RWPE1 (cell line): ENCODE measurements at places on chromosomes 6 and 20.

- no peak for DNase-seq
These were observed 10.9 kb downstream of the ARFGEF2 start for GRCh38 chr20:48932375-48932941.

- DNase-seq: no peak
These were observed 323.1 kb downstream of the TPBG start for GRCh38 chr6:82686719-82687118.

- DNase-seq: no peak
These were observed 744 bp downstream of the RIOK1 start for GRCh38 chr6:7390226-7390878.

- DNase-seq: no peak
These were observed 20.4 kb upstream of the FRMD1 start for GRCh38 chr6:168099201-168100010.

DNA sequence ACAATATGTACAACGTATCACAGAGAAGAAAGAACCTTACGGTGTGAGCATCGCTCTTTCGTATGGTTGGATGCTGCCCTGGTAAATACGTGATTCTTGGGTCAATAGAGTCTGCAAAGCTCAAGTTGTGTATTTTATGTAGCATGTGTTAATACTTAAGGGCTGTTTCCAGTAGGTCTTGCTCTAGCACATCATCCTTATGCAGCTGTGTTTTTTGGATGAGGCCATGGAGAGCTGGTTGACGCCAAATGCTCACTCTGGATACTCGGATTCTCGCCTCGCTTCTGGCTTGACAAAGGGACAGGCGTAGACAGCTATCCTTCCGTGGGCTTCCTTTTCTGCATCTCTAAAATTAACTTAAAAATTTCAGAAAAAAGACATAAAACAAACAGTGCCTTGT, 38.9 kb downstream of the SNRNP48 start:
- DNase-seq: no peak

DNA sequence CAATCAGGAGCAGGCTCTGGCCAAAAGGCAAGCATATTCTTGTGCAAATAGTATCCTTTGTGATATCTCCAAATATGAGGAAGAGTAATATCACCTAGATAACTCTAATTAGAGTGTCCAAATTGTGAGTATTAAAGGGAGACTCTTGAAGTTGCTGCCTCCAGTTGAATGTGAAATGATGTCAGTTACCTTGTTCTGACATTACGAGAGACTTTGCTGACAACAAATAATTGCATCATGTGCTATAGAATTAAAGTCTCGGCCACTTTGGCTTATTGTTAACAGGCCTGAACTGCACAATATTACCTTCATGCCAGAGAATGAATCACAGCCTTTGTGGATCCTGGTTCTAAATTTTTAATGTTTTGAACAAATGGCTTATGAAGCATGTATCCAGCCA, 106.5 kb downstream of the AIG1 start:
- DNase-seq: no peak

GRCh38 chr20:55471052-55472006, 534.0 kb downstream of the CBLN4 start:
- no peak for DNase-seq

- no peak for DNase-seq
These were observed 341.3 kb downstream of the FOXA2 start for GRCh38 chr20:22243067-22243466.

DNA sequence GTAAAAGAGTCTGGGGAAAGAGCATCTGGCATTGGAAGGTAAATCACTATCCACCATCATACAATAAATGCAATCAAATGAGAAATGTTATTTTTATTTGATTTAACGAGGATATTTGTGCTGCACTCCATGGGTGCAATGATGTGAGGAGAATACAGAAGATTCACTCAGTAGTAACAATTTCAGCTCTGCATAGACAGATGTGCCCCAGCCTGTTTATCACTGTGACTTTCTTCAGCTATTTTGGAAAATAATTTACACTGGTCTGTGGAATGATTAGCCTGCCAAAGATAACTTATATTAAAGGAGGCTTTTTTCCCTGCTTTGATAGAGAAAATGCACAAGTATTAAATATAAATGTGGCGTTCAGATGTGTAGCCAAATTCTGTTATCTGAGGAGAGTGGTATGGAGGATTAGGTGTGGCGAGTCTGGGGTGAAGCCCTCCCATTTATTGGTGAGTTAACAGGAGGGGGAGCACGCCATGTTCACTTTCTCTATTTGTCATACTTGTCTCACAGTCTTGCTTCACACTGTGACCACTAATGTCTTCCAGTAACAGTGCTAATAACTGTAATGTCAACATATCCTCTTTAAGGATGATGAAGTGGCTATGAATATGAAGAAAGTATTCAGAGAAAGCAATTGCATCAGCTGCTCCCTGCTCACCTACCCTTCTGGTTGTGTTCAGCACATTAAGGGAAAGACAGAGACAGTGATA, 645.6 kb downstream of the MMUT start:
- DNase-seq: no peak

DNA sequence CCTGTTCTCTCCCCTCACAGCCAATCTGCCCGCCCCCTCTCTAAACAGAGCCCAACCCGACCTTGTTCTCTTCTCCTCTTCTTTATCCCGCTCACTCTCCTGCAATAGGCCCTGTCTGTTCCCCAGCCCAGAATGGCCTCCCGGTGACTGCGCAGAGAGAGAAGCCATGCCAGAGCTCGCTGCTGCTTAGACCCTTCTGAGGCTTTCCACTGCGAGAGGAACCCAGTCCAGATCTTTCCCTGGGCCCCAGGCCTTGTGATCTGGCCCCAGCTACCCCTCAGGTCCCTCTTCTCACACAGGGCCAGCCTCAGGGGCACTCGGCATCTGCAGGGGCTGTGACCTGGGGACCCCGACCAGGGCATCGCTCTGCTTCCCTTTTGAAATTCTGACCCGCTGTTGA, 58.1 kb downstream of the TMEM242 start:
- no peak for DNase-seq

GRCh38 chr20:44336086-44336485, 757 bp upstream of the R3HDML start:
- no peak for DNase-seq

DNA sequence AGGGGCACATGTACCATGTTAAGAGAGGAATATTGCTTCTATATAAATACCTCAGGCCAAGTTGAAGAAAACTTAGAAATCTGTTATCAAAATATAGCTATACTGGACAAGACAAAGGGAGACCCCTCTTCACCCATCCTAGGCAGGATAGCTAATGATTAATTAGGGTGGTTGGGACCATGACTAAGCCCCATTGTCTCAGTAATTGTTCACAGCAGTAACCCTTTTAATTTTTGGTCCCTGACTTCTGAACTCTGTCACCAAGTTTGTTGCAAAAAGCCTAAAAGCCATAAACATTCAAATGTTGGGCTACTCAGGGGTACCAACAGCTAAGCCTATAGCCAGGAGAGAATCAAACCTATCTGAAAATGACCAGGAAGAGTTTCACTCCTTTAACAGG, 19.2 kb upstream of the BTN3A2 start:
- no peak for DNase-seq

DNA sequence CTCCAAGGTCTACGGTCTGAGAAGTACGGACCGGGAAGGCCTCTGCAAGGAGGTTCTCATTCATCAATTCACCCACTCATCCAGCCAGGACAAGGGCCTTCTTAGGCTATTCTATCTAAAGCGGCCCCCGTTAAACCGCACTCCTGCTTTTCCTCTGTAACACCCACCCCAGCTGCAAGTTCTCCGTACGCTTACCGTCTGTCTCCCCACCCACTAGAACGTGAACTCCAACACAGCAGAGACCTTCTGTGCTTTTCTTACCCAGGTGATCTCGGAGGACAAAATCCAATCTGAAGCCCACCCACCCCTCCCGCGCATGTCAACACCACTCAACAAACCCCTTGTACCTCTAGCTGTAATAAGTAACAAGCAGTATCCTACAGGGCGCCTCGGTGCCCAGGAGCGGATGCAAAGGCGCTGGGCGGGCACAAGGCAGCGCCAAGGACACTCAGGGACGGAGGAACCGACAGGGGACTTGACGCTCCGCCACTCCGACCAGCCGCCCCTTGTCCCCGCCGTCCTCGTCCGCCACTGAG, 351 bp downstream of the AURKA start:
- DNase-seq: no peak

DNA sequence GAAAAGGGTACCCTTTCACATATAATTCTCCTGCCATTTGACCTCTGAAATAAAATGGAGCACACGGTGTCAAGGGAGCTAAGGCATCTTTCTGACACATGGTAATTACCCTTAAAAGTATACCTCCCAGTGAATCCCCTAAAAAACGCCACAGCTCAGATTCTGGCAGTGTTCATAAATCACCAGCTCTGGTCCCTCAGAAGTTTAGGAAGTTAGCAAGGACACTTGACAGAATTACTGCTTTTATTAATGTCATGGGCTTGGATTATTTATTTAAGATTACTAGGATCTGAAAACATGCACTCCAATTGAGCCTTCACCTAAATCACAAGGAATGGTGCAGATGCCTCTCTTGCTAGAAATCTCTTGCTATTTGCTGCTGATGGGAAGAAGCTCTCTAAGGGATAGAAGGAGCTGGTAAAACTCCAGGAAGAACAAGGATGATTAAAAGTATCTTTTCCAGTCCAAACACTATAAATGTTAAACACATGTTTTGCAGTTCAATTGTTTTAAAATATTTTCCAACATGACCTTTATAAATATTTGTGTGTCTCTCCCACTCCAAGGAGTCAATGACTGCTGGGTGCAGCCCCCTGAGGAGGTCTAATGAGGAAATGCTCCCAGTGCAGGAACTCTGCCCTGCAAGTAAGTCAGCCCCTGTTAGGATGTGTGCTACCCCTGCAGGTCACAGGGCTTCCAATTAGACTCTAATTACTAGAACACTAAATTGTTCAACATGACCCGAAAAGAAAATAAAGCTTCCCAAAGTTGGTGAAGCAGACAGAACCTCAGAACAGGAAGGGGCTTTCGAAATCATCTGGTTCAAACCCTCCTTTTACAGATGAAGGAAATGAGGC, 230.3 kb downstream of the TFAP2A start:
- DNase-seq: no peak

DNA sequence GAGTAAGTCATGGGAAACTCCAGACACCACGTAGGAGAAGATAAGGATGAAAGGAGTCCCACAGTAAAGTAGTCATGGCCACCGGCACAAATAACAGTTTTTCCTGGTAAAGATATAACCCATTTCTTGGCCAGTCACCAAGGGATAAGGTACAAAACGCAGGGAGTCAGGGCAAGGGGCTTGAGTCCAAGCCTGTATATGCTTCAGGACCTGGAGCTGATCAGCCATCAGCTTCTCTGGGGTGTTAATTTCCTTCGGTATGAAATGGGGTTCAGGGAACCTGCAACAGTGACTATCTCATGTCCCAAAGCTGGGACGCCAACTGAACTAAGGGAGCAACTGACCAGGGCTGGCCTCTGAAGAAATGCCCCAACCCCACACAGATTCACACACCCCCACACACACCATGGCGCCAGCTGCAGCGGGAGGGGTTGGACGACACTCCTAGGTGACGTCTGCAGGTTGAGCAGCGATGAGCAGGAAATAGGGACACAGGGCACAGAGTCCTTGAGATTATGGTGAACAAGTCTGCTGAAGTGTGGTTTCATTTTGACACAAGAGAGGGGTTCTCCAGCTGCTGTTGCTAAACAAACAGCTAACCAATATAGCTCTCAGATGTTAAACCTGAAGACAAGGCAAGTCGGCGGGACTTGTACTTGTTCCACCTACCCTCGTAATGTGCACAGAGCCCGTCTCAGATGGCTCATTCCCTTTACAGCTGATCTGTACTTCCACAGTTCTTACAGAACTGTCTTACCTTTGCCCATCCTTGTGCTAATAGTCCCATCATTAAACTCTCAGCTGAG, 7.4 kb upstream of the ADTRP start:
- DNase-seq: no peak

- no peak for DNase-seq
These were observed 97.6 kb upstream of the AKIRIN2 start for GRCh38 chr6:87799651-87800050.

- DNase-seq: no peak
These were observed 166.8 kb upstream of the FOXQ1 start for GRCh38 chr6:1144842-1145767.

DNA sequence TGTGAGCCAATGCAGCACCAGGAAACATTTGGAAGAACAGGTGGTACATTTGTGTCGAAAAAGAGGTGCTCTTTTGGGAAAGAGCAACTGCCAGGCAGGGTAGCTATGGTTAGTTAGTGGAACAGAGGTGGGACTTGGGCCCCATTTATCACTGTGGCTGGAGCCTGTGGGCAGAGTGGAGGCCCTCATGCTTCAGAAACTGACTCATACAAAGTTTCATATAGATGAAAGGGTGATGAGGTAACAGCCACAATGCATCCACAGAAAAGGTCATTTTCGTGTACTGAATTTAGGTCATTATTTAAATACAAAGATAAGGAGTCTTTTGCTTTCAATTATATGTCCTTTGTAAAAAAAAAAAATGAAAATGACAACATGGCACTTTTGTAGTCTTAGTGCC, 76.4 kb upstream of the HS3ST5 start:
- DNase-seq: no peak

- peak; percentile 36 for DNase-seq
These were observed 77.3 kb upstream of the SLC35F1 start for GRCh38 chr6:117829594-117830319.

DNA sequence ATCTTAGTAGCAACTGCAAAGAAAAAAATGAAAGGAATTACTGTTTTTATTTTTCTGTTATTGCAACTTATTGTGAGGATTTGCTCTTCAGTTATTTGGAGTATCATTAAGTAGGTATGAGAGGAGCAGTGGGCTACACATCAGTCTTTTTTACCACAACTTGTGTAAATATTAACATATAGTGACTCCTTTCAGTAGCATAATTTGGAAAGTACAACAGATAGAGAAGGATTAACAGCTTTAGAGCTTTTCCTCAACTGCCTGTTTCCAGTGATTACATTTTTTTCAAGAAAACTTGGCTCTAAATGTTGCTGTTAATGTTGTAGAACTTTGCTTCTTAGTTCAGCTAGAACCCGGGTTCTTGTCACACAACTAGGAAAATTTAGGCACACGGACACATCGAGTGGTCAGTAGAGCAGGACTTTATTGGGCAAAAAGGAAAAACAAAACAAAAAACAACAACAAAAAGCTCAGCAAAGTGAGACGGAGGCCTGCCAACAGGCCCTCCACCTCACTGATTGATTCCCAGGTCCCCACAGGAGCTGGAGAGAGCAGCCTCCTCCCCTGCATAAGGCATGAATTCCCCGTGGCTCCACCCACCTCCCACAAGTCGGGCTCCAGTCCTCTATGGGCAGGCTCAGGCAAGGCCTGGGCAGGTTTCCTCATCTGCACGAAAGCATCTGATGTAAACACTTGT, 75.1 kb downstream of the ADGRG6 start:
- peak; percentile 72 for DNase-seq

- DNase-seq: no peak
These were observed 249.4 kb downstream of the ATXN1 start for GRCh38 chr6:16511723-16512489.

GRCh38 chr6:167103041-167103891, 19.6 kb upstream of the CCR6 start:
- DNase-seq: no peak

DNA sequence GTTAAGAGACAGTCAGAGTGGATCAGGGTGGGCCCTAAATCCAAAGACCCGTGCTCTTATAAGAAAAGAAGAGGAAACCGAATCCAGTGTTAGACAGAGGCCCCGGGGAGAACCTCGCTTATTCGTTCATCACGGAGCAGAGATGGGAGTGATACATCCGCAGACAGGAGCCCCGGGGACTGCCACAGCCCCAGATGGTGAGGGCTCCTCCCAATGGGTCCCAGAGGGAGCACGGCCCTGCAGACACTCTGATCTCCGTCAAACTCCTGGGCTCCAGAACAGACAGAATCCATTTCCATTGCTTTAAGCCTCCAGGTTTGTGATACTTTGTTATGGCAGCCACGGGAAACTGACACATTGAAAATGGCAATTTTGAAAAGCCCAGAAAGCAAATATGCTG, 47.0 kb downstream of the CDH4 start:
- DNase-seq: no peak
